T-helper 22 cell (primary cell): ENCODE measurements at places on chromosomes 3 and 15.

GRCh38 chr3:73380735-73381532 lies 243.8 kb downstream of the PDZRN3 start:
- no peak for DNase-seq

- no peak for DNase-seq
Measured at GRCh38 chr3:58041826-58042324, 33.7 kb downstream of the FLNB start.

GRCh38 chr15:25830844-25831451 lies 32.2 kb downstream of the ATP10A start:
- DNase-seq, result no peak

GRCh38 chr3:46008058-46008457 lies 12.4 kb upstream of the FYCO1 start:
- DNase-seq, result no peak

- DNase-seq, result no peak
Measured at GRCh38 chr3:13343601-13344000, 76.5 kb downstream of the NUP210 start.

GRCh38 chr3:127461286-127461910 lies 129.1 kb downstream of the TPRA1 start:
- no peak for DNase-seq

GRCh38 chr3:47108546-47108945 lies 55.4 kb downstream of the SETD2 start:
- DNase-seq, result no peak

GRCh38 chr3:57778494-57778893 lies 22.4 kb downstream of the SLMAP start:
- DNase-seq, result no peak

DNA sequence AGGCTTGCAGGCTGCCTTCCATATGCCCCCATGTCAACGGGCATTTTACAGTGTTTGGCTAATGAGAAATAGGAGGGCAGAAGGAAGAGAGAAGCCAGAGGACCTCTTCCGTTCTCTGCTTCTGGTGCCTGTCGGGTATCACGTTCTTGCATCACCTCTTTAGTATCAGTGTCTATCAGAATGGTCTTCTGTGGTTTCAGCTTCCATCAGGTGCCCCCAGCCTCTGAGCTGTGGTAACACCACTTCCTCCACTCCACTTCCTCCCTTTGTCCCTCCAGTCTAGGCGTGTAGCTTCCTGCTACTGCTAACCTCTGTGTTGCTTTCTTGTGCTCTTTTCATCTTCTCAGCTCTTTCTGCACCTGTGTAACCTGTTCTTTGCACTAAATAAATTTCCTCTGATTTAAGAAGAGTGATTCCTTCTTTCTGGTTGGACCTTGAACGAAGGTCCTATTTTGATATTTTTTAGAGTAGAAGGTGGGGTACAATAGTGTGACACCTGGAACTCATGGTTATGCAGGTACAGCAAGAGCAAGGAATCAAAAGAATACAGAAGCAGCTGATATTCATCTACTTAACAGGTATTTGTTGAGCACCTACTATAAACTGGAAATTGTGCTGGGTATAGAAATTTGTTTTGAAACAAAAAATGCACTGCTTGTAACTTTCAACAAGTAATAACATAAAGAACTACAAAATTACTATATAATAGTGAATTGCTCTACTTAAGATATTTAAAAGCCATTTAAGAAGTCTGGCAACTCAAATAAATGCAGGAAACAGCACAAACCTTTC lies 27.4 kb upstream of the FOXB1 start:
- peak; percentile 51 for DNase-seq

DNA sequence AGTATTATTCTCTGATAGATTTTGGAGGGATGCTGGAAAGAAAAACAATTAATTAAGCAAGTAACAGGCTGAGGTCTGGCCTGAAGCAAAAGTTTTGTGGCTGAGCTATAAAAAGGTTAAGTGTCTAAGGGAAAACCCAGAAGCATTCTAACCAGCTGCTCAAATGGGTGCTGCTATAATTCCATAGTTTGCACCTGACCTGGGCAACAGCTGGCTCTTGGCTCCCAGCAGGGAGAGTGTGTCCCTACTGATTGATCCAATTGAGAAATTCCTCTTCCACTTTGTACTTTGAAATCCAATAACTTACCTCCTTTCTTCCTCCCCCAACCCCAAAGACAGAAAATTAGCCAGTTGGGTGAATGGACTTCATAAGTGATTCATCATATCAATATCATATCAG lies 27.7 kb upstream of the SMAD3 start:
- DNase-seq, result no peak

GRCh38 chr3:24047513-24047912 lies 102.4 kb downstream of the NR1D2 start:
- no peak for DNase-seq

GRCh38 chr3:58349792-58350626 lies 17.3 kb downstream of the PXK start:
- DNase-seq, result no peak

DNA sequence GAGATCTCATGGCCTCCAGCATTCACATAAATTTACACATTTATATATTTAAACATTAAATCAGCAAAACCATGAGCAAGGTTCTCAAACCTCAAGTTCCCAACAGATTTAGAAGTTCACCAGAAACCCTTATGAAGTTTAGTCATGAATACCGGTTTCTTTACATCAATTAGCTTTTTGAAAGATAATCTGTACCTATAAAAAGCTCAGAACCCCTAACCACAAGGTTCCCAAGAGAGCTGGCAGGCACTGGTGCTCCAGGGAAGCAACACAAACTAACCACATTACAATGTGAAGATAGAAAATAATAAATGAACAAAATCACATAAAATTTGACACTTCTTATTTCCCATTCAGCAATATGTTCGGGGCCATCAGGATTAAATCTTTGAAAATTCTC lies 150.9 kb downstream of the FBN1 start:
- DNase-seq, result no peak

DNA sequence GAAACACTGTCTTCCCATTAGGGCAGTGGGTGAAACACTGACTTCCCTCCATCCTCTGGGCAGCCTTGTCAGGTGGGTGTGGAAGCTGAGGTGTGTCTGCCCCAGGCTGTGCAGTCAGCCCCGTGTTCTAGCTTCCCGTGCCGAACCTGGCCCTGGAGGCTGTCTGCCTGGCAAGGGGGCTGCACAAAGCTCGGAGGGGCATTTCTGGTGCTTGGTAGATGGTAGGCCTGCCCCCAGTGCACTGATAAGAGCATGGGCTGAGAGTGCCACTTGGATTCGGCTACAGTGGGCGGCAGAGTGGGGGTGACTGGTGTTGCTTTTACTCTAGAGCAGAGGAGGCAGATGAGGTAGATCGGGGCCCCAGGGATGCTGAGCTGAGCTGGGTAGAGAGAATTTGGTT lies 21.3 kb downstream of the IGF1R start:
- DNase-seq, result no peak

DNA sequence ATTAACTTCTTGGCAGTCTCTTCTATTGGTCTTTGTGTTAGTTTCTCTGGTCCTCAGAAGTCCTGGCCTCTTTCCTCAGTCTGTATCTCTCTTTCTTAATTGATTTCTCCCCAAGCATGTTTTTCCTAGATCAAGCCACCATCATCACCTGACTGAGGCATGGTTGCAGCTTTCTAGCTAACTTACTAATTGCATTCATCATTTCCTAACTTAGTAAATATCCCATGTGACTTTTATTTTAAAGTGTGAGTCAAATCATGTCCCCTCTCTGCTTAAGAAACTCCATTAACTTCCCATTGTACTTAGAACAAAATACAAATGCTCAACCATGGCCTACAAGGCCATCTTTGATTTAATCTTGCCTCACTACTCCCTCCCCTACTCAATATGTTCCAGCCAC lies 135.4 kb upstream of the FRMD4B start:
- DNase-seq, result no peak

- no peak for DNase-seq
Measured at GRCh38 chr3:128487813-128488635, 5.0 kb downstream of the GATA2 start.

- no peak for DNase-seq
Measured at GRCh38 chr3:71673486-71673885, 51.7 kb downstream of the EIF4E3 start.

DNA sequence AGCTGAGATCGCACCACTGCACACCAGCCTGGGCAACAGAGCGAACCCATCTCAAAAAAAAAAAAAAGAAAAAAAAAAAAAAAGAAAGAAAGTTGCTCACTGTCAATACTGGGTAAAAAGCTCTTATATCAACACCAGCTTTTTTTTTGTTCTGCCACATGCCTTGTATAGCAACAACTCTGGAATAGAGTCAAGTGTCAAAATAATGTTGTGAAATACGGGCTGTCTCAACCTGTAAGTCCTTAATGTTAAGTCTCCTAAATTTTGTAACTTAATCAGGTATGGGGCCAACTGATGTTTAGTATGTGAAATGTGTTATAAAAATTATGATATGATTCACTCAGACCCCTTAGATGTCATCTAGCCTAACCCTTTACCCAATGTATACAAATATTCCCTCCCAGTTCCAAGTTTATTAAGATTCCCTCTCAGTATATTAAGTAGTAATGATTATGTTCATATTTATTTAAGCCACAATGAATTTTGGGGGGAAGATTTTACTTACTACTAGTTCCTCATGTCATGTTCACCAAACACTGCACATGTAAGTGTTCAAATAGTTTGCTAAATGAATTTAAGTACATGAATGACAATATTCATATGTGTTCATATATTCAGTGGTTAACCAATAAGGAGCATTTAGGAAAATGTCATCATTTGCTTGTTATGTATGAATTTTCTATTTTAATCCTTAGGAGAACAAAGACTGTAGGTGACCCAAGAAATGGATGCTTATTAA lies 52.2 kb downstream of the GPR160 start:
- DNase-seq, result no peak

- no peak for DNase-seq
Measured at GRCh38 chr3:172034786-172035685, 4.3 kb upstream of the FNDC3B start.

- DNase-seq, result no peak
Measured at GRCh38 chr3:183490653-183491052, 62.2 kb upstream of the MCF2L2 start.

GRCh38 chr3:173055228-173055933 lies 85.7 kb downstream of the SPATA16 start:
- DNase-seq, result no peak

DNA sequence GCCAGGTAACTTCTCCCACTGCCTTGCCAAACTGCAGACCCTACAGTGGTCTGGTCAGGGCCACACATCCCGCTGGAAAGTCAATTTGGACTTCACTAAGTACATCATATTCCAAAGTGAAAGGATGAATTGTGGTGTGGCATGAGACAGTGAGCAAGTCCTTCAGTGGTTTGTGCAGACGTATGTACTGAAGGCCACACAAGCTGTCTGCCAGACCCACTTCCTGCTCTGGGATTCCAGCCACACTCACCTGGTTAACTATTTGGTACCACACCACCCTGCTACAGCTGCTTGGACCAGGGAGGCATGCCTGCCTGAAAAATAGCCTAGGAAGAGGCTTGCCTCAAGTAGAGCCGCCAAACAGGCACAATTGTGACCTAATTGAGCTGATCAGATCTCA lies 94.1 kb upstream of the STRIT1 start:
- no peak for DNase-seq

DNA sequence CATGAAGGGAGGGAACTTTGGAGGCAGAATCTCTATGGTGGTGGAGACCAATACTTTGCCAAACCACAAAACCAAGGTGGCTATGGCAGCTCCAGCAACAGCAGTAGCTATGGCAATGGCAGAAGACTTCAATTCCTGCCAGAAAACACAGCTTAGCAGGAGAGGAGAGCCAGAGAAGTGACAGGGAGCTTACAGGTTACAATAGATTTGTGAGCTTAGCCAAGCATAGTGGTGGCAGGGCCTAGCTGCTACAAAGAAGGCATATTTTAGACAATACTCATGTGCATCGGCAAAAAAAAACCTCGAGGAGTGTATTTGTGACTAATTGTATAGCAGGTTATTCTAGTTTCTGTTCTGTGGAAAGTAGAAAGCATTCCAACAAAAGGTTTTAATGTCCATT lies 6.4 kb upstream of the CSTA start:
- no peak for DNase-seq

DNA sequence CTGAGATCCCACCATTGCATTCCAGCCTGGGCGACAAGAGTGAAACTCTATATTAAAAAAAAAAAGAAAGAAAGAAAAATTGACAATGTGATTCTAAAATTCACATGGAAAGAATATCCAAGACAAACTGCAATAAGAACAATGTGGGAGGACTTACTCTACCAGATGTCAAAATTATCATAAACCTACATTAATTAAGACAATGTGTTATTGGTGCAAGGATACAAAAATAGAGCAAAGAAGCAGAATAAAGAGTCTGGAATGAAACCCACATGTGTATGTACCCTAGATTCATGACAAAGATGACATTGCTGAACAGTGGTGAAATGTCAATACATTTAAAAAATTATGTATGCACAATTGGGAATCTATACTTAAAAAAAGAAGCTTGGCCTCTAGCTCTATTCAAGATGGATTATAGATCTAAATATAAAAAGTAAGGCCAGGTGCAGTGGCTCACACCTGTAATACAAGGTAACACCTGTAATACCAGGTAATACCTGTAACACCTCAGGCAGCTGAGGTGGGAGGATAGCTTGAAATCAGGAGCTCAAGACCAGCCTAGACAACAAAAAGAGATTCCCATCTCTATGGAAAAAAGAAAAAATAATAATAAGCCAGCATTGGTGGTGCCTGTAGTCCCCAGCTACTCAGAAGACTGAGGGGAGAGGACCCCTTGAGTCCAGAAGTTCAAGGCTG lies 45.7 kb downstream of the ZBTB11 start:
- DNase-seq, result no peak

- no peak for DNase-seq
Measured at GRCh38 chr3:126956361-126956760, 26.6 kb upstream of the PLXNA1 start.

GRCh38 chr3:30567139-30567753 lies 39.2 kb upstream of the TGFBR2 start:
- DNase-seq, result no peak

DNA sequence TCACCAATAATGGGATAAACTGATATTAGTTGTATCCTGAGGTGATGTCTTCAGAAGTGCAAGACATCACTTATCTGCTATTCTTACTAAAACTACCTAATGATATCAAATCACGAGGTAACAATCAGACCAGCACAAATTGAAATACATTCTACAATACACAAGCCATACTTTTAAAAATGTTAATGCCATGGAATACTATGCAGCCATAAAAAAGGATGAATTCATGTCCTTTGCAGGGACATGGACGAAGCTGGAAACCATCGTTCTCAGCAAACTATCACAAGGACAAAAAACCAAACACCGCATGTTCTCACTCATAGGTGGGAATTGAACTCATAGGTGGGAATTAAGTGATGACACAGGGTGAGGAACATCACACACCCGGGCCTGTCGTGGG lies 129.3 kb downstream of the SST start:
- DNase-seq, result no peak
